ENCODE measurements at places on chromosomes 5 and 9.

DNA sequence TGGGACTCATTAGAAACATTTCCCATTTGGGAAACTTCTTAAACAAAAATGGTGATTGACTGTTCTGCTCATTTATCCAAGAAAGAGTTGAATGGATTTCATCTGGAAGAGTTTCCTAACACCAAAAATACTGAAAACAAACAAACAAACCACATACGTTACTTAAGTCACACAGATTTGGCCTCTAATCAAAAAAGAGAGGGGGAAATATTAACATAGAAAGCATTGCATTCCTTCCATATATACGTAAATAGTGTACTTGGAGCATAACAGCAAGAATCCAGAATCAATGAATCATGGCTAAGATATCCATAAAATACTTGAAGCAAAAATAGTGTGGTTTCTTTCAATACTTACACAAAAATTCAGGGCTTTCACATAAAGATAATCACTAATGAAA lies 189.8 kb upstream of the MAP3K1 start:
- DNase-seq = no peak

GRCh38 chr5:43155394-43156096 lies 34.8 kb downstream of the ZNF131 start:
- DNase-seq = no peak

GRCh38 chr5:75169516-75169915 lies 67.2 kb downstream of the ANKRD31 start:
- no peak for DNase-seq

DNA sequence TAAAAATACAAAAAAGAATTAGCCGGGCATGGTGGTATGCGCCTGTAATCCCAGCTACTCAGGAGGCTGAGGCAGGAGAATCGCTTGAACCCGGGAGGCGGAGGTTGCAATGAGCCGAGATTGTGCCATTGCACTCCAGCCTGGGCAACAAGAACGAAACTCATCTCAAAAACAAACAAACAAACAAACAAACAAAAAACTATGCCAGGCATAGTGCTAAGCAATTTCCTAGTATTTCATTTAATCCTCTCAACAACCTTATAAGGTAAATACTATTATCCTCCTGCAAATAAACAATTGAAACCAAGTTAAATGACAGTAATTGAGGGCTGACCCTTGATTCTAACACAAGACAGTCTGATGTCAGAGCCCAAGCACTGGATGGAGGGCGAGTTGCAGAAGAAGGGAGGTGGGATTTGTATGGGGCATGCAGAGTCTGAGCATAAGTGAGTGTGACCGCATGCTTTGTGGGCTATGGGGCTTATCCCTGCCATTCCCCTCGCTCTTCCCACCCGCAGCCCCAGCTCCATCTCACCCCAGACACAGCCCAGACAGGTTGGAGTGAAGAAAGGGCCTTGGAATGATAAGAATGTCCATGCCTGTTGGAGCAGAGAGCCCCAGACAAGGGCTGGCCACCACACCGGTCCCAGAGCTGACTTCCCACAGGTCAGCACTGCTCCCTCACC lies 24.3 kb upstream of the RPS14 start:
- no peak for DNase-seq

DNA sequence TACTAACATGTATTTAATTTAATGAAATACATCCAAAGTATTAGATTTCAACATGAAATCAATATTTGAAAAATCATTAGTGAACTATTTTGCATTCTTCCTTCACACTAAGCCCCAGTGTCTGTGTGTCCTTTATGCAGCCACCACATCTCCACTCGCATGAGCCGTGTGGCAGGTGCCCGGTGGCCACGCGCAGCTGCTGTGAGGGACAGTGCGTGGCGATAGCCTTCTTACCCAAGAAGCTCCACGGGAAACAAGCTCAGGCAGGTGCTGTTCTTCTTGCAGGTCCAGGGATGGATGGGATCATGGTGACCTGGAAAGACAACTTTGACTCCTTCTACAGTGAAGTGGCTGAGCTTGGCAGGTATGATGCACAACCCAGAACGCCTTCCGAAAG lies 79.3 kb upstream of the OTULINL start:
- DNase-seq = no peak

DNA sequence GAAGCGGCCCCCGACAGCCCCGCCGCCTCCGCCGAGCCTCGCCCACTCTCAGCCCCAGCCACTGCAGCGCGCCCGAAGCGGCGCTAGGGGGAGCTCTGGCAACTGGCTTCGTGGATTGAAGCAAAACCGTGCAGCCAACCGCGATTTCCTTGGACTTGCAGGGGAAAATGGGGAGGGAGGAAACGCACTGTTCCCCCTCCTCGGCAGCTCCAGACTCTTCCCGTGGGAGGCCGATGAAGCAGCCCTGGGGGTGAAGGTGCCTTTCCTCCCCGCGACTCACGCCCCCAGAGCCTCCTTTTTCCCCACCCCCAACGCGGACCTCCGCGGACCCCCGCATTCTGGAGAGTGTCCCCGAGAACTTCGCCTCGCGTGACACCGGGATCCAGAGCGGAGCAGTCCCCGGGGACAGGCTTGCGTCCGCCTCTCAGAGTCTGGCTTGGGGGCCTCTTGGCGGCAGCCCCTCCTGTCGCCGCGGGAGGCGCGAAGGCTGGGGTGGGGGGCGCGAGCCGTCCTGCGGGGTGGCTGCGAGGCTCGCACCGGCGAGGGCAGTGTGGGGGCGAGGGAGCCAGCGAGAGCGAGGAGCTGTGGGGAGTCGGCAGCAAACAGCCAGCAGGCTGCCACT lies 3.8 kb downstream of the IER5L start:
- DNase-seq = peak; percentile 68

DNA sequence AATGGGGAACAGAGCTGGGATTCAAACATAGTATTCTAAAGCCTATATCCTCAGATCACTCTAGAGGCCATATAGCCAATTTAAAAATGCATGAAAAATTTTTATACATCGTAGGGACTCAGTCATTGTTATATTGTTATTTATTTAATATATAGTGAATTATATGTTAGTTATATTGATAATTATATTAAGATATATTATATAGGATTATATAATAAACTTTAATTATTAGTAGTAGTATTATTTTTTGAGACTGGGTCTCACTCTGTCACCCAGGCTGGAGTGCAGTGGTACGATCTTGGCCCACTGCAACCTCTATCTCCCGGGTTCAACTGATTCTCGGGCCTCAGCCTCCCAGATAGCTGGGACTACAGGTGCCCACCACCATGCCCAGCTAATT lies 65.7 kb upstream of the DPYSL3 start:
- DNase-seq = no peak

DNA sequence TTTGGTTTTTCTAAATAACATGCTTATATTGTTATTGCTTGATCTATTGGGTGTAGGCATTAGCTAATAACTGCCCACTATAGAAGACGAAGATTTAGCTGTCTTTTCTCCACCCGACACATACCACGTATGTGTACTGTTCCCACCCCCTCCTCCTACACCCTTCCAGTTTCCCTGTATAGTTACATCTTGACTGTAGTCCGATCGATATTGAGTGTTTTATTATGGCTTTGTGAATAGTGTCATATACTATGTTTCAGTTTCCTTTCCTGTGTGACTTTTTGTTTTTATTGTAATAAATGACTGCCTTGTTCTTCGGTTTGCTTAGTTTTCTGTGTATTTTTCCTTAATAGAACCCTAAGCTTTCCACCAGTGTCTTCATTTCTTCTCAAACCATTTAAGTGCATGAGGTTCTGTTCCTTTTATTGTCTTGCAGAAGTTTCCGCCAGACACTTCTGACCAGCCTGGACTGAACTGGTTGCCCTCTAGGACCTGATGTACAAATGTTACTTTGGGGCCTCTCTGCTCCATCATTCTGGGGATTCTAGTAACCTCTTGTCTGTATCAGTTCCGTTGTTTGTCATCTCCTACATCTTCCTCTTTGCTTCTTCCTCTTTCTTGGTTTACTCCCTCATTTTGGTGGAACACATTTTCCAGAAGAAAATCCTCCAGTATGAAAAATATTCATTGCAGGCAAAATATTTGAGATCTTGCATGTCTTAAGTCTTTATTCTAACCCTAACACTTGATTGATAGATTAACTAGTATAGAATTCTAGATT lies 61.8 kb downstream of the PRKACG start:
- no peak for DNase-seq

DNA sequence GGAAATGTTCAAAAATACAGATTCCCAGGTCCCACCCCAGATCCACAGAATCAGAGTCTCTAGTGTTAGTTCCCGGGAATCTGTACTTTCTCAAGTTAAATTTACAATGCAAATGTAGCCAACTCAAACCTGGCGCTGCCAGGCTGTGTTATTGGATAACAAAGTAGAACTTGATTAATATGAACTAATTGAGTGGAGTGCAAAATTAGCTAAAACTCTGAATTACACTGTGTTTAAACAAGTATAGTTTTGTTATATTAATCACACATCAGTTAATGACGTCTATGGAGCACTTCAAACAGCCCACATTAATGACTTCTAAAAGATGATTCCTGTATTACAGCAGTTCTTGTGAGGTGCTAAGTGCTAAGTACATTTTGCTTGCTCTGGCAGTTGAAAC lies 32.4 kb upstream of the CYFIP2 start:
- no peak for DNase-seq

- no peak for DNase-seq
These were observed 36.4 kb downstream of the SNX30 start for GRCh38 chr9:112786829-112787520.

DNA sequence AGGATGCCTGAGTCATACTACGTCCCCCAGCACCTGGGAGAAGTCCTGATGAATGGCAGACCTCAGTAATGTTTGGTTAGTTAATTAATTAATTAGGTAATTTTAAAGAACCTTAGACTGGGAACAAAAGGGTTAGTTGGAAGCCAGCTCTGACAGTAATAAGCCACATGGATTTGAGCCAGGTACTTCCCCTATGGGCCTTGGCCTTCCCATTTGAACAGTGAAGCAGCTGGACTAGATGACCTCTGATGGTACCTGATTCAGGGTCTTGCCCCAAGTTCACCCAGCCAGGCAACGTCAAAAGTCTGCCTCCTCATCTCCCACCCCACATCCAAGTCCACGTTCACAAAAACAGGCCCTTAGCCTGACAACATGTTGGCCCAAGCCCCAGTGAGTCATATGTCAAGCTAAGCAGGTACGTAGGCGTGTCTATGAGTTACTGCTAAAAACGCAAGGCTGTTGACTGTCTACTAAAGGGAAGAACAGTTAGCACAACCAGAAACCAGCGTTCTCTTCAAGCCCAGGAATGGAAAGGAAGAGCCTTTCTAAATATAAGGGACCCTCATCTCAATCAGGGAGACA lies 303.2 kb downstream of the ACTL7B start:
- DNase-seq = no peak

DNA sequence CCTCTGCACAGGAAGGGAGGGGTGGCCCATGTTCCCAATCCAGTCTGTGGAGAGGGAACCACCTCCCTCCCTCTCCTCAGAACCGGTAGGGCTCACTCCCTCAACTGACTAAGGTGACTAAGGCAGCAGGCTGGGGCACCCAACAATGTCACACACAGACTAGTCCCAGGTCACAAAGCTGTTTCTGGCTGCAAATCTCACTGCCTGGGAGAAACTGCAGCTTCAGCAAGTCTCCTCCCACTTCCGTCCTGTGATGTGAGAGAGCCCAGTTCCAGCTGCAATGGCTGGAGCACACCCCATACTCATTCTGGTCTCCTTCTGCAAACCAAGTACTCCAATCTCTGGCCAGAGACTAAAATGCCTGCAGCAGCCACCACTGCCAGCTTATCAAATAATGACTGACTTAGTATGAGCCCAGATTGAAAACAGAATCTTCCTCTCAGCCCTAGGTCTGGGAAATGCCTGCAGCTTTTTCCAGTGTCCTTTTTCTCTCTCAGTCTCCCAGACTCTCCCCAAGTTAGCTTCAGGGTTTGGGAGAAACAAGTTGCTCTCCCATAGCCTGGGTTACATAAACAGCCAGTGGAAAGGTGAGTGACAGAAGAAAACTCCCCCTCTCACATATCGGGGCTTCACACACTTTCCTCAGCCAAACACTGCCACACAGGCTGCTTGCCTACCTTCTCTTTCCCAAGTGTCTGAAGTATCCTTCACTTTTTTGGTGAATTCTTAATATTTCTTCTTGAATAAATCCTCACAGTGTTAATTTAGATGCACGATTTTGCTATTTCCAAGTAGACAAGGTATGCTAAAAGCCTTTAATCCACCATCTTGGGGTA lies 247.4 kb upstream of the RASA1 start:
- DNase-seq = no peak

DNA sequence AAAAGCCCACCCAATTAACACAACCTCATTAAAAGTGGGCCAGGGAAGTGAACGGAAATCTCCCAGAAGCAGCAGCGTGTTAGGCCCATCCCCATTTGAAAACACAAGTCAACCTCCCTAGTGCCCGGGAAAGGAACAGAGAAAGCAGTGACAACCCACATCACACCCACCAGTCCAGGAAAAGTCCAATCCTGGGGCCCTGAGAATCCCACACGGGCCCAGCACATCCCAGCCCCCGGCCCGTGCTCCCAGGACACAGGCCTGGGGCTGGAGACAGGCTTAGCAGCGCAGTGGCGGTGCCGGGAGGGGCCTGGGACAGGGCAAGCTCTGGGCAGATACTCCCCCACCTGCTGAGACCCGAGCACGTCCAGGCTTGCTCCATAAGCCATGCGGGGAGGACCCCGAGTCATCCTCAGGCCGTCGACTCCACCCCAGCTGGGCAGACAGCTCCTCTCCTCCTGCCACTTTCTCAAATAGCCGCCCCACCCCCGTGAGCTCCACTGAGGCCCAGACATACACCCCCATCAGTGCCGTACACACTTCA lies 101.0 kb downstream of the KCNT1 start:
- DNase-seq = no peak

- no peak for DNase-seq
These were observed 63.1 kb downstream of the CHD1 start for GRCh38 chr5:98865690-98866089.

DNA sequence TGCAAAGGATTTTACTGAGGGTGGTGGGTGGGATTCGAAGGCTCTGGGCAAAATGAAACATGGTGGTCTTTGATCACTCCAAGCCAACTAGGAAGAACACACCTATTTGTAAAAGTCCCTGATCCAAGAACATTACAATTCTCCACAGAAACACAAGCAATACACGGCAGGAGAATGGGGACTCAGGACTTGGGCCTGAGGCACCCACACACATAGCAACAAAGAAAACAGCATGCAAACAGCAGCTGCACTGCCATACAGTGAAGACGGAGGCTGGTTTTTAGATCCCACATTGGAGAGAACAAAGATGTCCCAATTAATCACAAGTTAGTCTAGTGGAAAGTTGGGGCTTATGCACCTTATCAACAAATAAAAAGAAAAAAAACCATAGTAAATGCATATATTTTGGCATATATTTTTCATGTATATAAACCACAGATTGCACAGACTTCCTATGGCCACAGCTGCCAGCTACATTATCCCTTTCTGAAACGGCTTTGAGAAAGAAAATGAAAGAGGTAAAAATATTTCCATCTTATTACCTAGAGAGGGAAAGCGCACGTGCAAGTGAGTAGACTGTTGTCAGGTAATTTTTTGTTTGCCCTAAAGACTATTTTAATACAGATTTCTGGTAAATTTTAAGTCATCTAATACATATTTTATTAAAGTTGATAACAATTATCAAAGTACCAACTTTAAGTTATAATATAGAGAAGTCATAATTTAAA lies 410.9 kb downstream of the BNC2 start:
- DNase-seq = no peak

All from T-helper 1 cell (primary cell).